A549 treated with dexamethasone at 1 μM for 4 hours (cell line): ENCODE measurements at places on chromosomes 12 and 14. TPM values are rescaled to one million over a fixed set of nuclear protein-coding genes. Genes with fewer than 3 reads are reported as not detected.

Gene IL31
- total RNA-seq = not detected in 5 replicates

Gene PLBD1
- total RNA-seq = 3.9 to 6.3 TPM (median 4.8 TPM) in 5 replicates

Gene TRHDE
- total RNA-seq = 0.04 to 0.11 TPM (median 0.05 TPM) in 4 of 5 replicates, not detected in the other

Gene NXPH4
- total RNA-seq = 3.7 to 6.8 TPM (median 5.3 TPM) in 5 replicates

Gene SLC2A14
- total RNA-seq = 0.39 to 1.1 TPM (median 0.78 TPM) in 5 replicates

Gene SLC16A7
- 0.05 to 0.28 TPM (median 0.19 TPM) in 5 replicates for total RNA-seq

Gene GARIN6
- not detected in 5 replicates for total RNA-seq

Gene GNPNAT1
- total RNA-seq = 45.8 to 57.0 TPM (median 53.2 TPM) in 5 replicates

Gene RPL10L
- not detected in 5 replicates for total RNA-seq

Gene STXBP6
- total RNA-seq = 2.4 to 3.0 TPM (median 2.8 TPM) in 5 replicates

Gene GALNT9
- 3.2 to 5.6 TPM (median 4.0 TPM) in 5 replicates for total RNA-seq

Gene NINJ2
- total RNA-seq = 0.42 to 0.71 TPM (median 0.53 TPM) in 5 replicates

Gene CFAP251
- 1.1 to 1.5 TPM (median 1.3 TPM) in 5 replicates for total RNA-seq

Gene ZNF84
- total RNA-seq = 11.0 to 12.9 TPM (median 11.9 TPM) in 5 replicates

Gene PNN
- total RNA-seq = 41.9 to 47.6 TPM (median 46.2 TPM) in 5 replicates

Gene GLS2
- 0.07 to 0.28 TPM (median 0.11 TPM) in 5 replicates for total RNA-seq

Gene FITM1
- 0.09 to 0.16 TPM (median 0.14 TPM) in 3 of 5 replicates, not detected in the others for total RNA-seq

Gene DNAAF2
- total RNA-seq = 10.8 to 12.6 TPM (median 11.4 TPM) in 5 replicates

Gene SERPINA9
- not detected in 5 replicates for total RNA-seq

Gene PLCZ1
- not detected in 5 replicates for total RNA-seq

Gene GPR162
- total RNA-seq = 0.29 to 0.64 TPM (median 0.41 TPM) in 5 replicates

Gene KCNK13
- total RNA-seq = 0.09 to 0.18 TPM (median 0.15 TPM) in 5 replicates

Gene FAIM2
- total RNA-seq = not detected in 5 replicates

Gene KRT80
- total RNA-seq = 26.5 to 44.3 TPM (median 38.1 TPM) in 5 replicates

Gene ANO2
- 0.06 to 0.26 TPM (median 0.13 TPM) in 5 replicates for total RNA-seq

Gene CIROP
- total RNA-seq = 0.06 TPM in 1 of 5 replicates, not detected in the others

Gene TMPO
- total RNA-seq = 74.1 to 98.1 TPM (median 93.1 TPM) in 5 replicates
